Muscle of leg (tissue), 16 donors: ENCODE measurements at places on chromosomes 12 and 14. TPM values are rescaled to one million over a fixed set of nuclear protein-coding genes. Genes with fewer than 3 reads are reported as not detected.

DNA sequence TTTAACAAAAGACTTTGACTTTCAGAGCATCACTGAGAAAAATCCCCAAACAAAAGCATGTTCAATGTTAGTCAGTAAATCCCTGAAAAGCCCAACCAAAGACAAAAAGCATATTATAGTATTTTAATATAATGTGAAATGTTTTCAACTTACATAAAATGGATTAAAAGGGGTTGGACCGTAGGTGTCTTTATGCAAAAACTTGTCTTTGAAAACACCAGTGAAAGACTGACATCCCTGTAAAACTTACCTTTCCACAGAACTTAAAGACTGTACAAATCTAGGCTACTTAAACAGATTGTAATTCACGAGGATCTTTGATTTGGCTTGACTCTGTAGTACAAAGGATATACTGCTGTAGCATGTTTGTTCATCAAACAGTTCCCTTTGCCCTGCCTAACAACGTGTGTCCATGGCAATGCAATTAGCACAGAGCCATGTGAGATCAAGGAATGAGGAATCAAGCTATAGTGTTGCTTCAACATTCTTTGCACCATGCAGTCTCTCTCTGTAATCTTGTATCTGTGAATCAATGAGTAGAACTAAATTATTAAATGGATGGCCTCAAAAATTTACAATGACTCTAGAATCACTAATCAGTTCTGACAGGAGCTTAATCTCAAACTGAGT lies 138.5 kb upstream of the SYT1 start:
- H3K27me3 ChIP-seq, result no peaks in the 10 kb centered on the region
- H3K4me3 ChIP-seq, result no peak overlapping the region
- H3K4me1 ChIP-seq, result no peaks in the 10 kb centered on the region
- no peak for DNase-seq
- no peak overlapping the region for H3K27ac ChIP-seq

DNA sequence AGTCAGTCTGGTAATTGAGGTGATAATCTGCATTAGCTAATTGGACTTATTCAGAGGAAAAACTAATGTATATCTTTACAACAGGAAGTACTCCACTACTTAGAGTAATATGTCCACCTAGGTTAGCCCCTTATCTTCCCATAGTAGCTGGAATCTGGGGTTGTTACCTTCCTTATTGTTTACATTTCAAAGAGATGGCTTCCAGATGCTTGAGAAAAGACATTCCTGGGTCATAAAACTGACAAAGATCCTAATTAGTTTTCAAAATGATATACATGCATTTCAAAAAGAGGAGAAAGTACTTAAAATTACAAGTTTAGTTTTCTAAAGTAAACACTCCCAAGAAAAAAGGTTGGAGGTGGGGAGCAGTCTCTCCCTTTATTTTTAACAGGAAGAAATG lies 78.1 kb downstream of the RPL10L start:
- no peaks in the 10 kb centered on the region for H3K27me3 ChIP-seq
- H3K4me3 ChIP-seq, result no peak overlapping the region
- no peak overlapping the region for H3K27ac ChIP-seq

- H3K4me3 ChIP-seq, result no peak overlapping the region
- H3K4me1 ChIP-seq, result no peaks in the 10 kb centered on the region
- H3K36me3 ChIP-seq, result no peaks in the 10 kb centered on the region
- H3K27ac ChIP-seq, result no peak overlapping the region
These were observed 196.6 kb downstream of the SLC25A21 start for GRCh38 chr14:36975834-36976233.

- no peaks in the 10 kb centered on the region for H3K27me3 ChIP-seq
- no peaks in the 10 kb centered on the region for H3K36me3 ChIP-seq
- no peak for DNase-seq
- H3K4me3 ChIP-seq, result no peak overlapping the region
- no peak overlapping the region for H3K27ac ChIP-seq
- H3K4me1 ChIP-seq, result no peaks in the 10 kb centered on the region
These were observed 9.6 kb upstream of the SERPINA11 start for GRCh38 chr14:94462219-94462551.

- H3K27me3 ChIP-seq, result peaks cover 16% of the 10 kb centered on the region
- H3K4me1 ChIP-seq, result peaks cover 14% of the 10 kb centered on the region
- no peak overlapping the region for H3K27ac ChIP-seq
- no peak for DNase-seq
- no peak overlapping the region for H3K4me3 ChIP-seq
- H3K36me3 ChIP-seq, result no peaks in the 10 kb centered on the region
These were observed 2.6 kb upstream of the TRPV4 start for GRCh38 chr12:109835827-109836226.

DNA sequence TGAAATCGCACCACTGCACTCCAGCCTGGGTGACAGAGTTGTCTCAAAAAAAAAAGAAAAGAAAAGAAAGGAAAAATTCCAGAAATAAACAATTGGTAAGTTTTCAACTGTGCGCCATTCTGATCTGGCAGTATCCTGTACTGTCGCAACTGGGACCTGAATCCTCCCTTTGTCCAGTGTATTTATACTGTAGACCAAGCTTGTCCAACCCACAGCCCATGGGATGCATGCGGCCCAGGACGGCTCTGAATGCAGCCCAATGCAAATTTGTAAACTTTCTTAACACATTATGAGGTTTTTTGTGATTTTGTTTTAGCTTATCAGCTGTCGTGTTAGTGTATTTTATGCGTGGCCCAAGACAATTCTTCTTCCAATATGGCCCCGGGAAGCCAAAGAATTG lies 84.7 kb downstream of the TMCC3 start:
- no peak for DNase-seq
- no peaks in the 10 kb centered on the region for H3K27me3 ChIP-seq
- no peak overlapping the region for H3K4me3 ChIP-seq
- no peak overlapping the region for H3K27ac ChIP-seq
- H3K4me1 ChIP-seq, result peaks cover 30% of the 10 kb centered on the region

DNA sequence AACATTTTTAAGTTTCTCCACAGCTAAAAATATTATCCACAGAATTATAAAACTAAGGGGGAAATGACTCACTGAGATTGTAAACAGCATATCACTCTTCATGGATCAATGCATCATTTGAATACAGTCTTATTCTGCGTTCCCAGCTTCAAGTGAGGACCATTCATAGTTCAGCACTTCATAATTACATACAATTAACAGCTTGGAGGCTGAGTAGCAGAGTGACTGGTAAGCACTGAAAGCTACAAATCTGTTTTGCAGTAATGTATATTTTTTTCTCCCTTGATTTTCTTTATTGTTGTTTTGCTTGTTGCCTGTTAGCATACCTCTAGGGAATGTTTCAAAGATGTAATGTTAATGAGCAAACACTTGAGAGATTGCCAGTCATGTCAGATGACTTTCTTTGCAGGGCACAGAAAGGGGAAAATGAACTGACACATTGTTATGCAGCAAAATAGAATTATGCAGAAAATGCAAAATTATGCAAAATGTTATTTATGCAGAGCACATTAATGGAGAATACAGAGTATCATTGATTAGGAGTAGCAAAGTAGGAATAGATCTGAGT lies 138.6 kb downstream of the RPS29 start:
- no peak overlapping the region for H3K4me3 ChIP-seq
- H3K27ac ChIP-seq, result no peak overlapping the region
- DNase-seq, result no peak
- H3K4me1 ChIP-seq, result no peaks in the 10 kb centered on the region
- H3K36me3 ChIP-seq, result no peaks in the 10 kb centered on the region

GRCh38 chr14:89128311-89129026 lies 288.6 kb downstream of the FOXN3 start:
- H3K36me3 ChIP-seq, result no peaks in the 10 kb centered on the region
- H3K27me3 ChIP-seq, result no peaks in the 10 kb centered on the region
- H3K27ac ChIP-seq, result no peak overlapping the region
- no peak for DNase-seq
- H3K4me1 ChIP-seq, result no peaks in the 10 kb centered on the region
- H3K4me3 ChIP-seq, result no peak overlapping the region

DNA sequence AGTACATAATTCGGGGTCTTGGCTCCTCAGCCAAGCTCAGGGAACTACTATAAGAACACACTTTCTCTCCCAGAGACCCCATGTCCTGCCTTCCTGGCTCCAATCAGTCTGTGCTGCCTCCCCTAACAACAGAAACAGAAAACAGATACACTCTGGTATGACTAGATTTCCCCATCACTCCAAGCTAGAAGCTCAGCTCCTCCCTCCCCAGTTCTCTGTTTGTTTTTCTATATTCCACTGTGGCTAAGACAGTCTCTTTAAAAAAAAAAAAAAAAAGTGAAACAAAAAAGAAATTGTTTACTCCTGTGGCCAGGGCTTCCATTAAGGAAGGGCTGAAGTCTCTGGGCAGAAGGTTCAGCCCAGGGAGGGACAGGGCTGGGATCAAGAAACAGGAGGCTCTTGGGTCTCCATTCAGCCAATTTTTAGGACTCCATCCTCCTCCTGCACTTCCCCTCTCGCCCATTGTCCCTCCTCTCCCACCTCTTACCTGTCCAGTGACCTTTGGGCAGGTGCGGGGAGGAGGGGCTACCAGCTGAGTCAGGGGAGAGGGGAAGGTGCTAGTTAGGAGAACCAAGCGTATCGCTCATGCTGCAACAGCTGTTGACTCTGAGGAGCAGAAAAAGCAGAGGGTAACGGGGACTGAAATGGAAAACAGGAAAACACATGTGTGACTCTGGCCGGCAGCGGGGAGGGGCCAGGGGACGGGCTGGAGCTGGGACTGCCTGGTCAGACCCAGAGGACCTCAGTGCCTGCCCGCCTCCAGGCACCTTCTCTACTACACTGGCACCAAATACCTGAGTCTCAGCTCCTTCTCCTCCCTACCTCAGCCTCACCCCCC lies 4.1 kb upstream of the SLC7A7 start:
- no peaks in the 10 kb centered on the region for H3K27me3 ChIP-seq
- H3K27ac ChIP-seq, result peak overlapping the region; percentile 95
- peaks cover 61% of the 10 kb centered on the region for H3K4me1 ChIP-seq
- peak; percentile 92 for DNase-seq

DNA sequence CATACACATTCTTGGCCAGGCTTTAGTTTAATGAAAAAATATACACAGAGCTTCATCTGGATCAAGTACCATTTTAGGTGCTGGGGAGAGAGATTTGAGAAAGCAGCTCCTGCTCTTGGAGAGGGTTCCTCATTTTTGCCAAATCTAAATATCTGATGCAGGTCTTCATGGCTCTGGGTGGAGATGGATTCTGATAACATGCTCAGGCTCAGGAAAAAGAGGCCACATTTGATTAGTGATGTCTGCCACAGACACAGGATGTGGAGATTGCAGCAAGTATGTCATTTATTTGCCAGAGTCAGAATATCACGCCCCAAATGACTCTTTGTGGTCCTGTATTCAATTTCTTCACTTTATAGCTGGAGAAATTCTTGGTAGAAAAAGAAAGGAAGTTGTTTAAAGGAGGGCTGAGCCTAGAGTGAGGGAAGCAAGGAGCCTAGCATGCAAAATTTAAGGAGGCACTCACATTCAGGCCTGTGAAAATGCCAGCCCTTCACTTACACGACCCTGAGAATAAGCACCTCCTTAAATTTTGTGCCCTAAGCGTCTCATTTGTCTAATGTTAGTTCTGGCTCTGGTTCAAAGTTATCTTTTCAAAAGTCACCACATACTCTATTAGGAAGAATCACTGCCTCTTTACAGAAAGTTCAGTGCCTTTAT lies 492.9 kb upstream of the TBX3 start:
- no peak overlapping the region for H3K27ac ChIP-seq
- no peak overlapping the region for H3K4me3 ChIP-seq
- H3K36me3 ChIP-seq, result no peaks in the 10 kb centered on the region
- DNase-seq, result no peak
- H3K27me3 ChIP-seq, result no peaks in the 10 kb centered on the region

GRCh38 chr12:20345866-20346265 lies 22.5 kb upstream of the PDE3A start:
- H3K36me3 ChIP-seq, result no peaks in the 10 kb centered on the region
- no peak overlapping the region for H3K4me3 ChIP-seq
- no peaks in the 10 kb centered on the region for H3K4me1 ChIP-seq
- H3K27me3 ChIP-seq, result no peaks in the 10 kb centered on the region

DNA sequence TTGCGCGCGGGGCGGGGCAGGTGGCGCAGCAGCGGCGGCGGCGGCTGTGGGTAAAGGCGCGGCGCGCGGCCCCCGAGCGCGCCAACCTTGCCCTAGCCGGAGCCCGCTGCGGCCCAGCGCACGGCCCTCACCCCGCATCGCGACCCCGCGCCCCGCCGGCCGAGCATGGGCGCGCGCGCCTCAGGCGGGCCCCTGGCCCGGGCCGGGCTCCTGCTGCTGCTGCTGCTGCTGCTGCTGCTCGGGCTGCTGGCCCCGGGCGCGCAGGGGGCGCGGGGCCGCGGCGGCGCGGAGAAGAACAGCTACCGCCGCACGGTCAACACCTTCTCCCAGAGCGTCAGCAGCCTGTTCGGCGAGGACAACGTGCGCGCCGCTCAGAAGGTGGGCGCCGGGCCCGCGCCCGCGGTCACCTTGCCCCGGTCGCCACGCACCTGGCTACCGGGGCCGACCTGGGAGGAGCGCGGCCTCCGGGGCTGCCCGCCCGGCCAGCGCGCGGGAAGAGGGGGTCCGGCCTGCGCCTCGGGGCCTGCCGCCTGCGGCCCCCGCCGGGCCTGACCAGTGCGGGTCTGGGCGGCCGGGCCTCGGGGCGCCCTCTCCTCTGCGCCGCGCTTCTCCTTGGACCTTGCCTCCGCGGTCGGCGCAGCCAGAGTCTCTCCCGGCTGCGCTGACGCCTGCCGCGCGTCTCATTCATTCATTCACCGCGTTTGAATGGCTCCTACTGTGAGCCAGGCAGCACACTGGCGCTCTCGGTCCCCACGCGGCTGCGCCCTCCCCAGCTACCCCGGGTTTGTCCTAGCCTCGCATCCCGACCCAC lies at the start of gene BRI3BP:
BRI3BP (plus strand) TSS at position 20 of the 811 bp plus-strand sequence; CDS start at position 166, 146 bp downstream.
- peaks cover 4% of the 10 kb centered on the region for H3K27me3 ChIP-seq
- H3K4me3 ChIP-seq, result peak within 1 kb of the TSS; percentile 52
- no peaks in the 10 kb centered on the region for H3K36me3 ChIP-seq
- H3K27ac ChIP-seq, result no peak within 1 kb of the TSS

- no peaks in the 10 kb centered on the region for H3K27me3 ChIP-seq
- peaks cover 2% of the 10 kb centered on the region for H3K36me3 ChIP-seq
- DNase-seq, result no peak
- no peak overlapping the region for H3K4me3 ChIP-seq
- no peak overlapping the region for H3K27ac ChIP-seq
These were observed 27.9 kb downstream of the DMAC2L start for GRCh38 chr14:50340045-50340444.

FIGNL2 gene
- polyA plus RNA-seq, result 1.5 TPM

GLIPR1L2 gene
- 1.6 TPM for polyA plus RNA-seq

OSBPL8 gene
- polyA plus RNA-seq, result 20.8 TPM

NEUROD4 gene
- not detected for polyA plus RNA-seq

KERA gene
- 84.8 TPM for polyA plus RNA-seq

NOVA1 gene
- polyA plus RNA-seq, result 12.7 TPM

RFX4 gene
- polyA plus RNA-seq, result 0.11 TPM

STXBP6 gene
- polyA plus RNA-seq, result 17.5 TPM

FOXA1 gene
- 0.25 TPM for polyA plus RNA-seq

SART3 gene
- 31.1 TPM for polyA plus RNA-seq

KRT77 gene
- polyA plus RNA-seq, result not detected
